Sciatic nerve (tissue), 2 donors: ENCODE measurements at places on chromosomes 4 and X. TPM values are rescaled to one million over a fixed set of nuclear protein-coding genes. Genes with fewer than 3 reads are reported as not detected.

Gene ADAM29
- total RNA-seq, result not detected

Gene BTC
- total RNA-seq, result 0.76 TPM

Gene RS1
- total RNA-seq, result not detected

Gene AR
- 13.1 TPM for total RNA-seq

Gene GRK4
- 14.8 TPM for total RNA-seq

Gene KCNE5
- total RNA-seq, result not detected

Gene FAM13A
- 39.9 TPM for total RNA-seq

Gene ARMCX4
- total RNA-seq, result 34.1 TPM

Gene TSPAN6
- total RNA-seq, result 33.3 TPM

Gene PDZD4
- total RNA-seq, result 36.6 TPM

Gene RCHY1
- total RNA-seq, result 38.3 TPM

Gene WAS
- total RNA-seq, result 14.4 TPM

Gene RRH
- 0.62 TPM for total RNA-seq

Gene SPON2
- total RNA-seq, result 35.6 TPM
